Panc1 (cell line): ENCODE measurements at places on chromosomes 2 and 18. TPM values are rescaled to one million over a fixed set of nuclear protein-coding genes. Genes with fewer than 3 reads are reported as not detected.

Gene CNDP1
- total RNA-seq = not detected

Gene ZBTB14
- total RNA-seq = 12.6 TPM

Gene SS18
- 99.1 TPM for total RNA-seq

Gene PTPRN
- total RNA-seq = not detected

Gene UGT1A10
- not detected for total RNA-seq

Gene ATP6V1B1
- 0.18 TPM for total RNA-seq

Gene RGPD3
- total RNA-seq = 0.31 TPM

Gene IRS1
- total RNA-seq = 27.3 TPM

Gene ESCO1
- total RNA-seq = 15.4 TPM

Gene CENPA
- total RNA-seq = 55.0 TPM

Gene TFCP2L1
- 4.9 TPM for total RNA-seq

Gene TXNDC2
- total RNA-seq = 0.90 TPM

Gene PDE11A
- not detected for total RNA-seq
